ENCODE measurements at places on chromosomes 5 and 9. TPM values are rescaled to one million over a fixed set of nuclear protein-coding genes. Genes with fewer than 3 reads are reported as not detected.

The CCL28 gene
- total RNA-seq, result 0.65 TPM

The FOXD1 gene
- 0.30 TPM for total RNA-seq

The SH3RF2 gene
- total RNA-seq, result 2.6 TPM

The CCDC171 gene
- total RNA-seq, result 1.6 TPM
